Type B pancreatic cell (in vitro differentiated cells): ENCODE measurements at places on chromosomes 11 and 22.

- DNase-seq: no peak
These were observed 7.3 kb downstream of the CADM1 start for GRCh38 chr11:115496892-115497291.

DNA sequence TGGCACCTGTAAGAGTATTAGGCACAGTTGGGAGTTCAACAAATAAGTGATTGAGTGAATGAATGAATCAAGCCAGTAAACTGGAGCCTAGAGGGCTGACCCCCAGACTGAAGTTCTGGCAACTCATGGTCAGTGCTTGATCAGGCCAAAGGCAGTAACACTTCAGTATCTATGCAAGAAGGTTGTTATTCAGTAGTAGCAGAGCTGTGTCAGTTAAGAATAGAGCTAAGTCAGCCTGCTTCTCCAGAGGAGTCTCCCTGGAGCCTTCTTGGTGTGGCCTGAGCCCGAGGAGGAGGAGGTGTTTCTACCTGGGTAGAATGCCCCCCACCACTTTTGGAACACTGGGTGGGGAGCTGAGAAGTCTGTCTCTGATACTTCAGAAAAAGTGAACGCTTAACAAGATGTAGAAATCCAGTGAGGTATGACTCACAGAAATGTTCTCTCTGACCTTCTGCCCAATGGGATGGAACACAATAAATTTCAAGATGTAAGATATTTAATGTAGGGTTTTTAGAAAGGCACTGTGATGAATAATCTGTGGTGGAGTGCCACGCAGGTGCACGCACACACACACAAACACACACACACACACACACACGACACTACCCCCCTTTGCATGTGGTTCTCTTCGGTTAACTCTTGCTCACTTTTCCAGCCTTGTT, 219.9 kb downstream of the HIPK3 start:
- no peak for DNase-seq

DNA sequence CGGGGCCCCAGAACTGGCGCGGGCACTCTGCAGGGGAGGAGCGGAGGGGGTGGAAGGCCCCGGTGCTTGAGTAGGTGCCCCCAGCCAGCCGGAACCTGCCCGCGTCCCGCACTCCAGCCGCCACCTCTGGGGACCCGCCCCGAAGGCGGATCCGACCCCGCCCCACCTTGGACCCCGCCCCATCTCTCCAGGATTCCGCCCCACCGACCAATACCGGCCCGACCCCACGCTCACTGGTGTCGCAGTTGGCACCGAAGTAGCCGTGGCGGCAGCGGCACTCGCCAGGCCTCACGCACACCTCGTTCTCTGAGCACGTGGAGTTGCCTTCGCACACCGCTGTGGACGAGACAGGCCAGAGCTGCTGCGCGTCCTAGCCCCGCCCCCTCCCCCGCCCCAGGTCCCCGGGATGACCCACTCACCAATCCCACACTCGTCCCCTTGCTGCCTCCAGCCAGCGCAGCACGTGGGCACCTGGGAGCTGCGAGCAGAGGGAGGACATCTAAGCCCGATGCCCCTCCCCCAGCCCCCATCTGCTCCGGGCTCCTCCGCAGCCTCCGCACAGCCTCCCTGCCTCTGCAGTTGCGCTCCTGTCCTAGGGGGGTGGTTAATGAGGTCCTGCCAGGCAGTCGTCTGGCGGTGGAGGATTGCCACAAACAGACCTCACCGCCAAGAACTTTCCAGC, 6.0 kb downstream of the SCARF2 start:
- no peak for DNase-seq

GRCh38 chr11:81700076-81700475, 1033.6 kb downstream of the FAM181B start:
- no peak for DNase-seq

DNA sequence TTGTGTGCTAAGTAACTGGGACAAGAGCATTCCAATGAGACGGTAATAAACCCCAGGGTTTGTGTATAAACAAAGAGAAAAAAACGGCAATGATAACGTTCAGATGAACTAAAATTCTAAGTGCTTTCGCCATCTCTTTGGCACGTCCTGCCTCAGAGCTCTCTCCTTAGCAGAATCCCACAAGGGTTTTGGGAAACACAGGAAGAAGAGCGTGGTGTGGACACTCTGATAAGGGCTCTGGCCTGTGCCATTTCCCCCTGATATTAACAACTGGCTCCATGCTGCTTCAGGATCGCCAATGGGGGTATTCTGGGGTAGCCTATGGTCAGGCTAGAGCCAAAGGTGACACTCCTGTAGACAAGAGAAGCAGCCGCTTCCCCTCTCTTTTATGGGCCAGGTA, 18.4 kb downstream of the ABCC8 start:
- no peak for DNase-seq

DNA sequence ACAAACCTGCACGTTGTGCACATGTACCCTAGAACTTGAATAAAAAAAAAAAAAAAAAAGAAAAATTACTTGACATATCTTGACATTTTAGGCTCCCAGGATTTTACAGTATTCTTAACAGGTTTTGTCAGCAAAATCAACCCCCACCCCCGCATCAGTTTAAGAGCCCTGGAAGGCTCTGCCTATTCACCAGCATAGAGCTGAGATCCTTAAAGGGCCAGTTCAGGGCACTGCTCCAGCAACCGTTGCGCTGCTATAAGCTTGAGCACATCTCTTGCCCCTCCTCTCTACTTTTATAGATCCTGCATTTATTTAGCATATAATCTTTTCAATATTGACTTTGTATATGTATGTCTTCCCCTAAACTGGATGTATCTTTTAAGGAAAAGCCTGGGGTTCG, 697 bp upstream of the PAFAH1B2 start:
- no peak for DNase-seq

GRCh38 chr11:133366147-133366546, 166.2 kb downstream of the OPCML start:
- DNase-seq: no peak

DNA sequence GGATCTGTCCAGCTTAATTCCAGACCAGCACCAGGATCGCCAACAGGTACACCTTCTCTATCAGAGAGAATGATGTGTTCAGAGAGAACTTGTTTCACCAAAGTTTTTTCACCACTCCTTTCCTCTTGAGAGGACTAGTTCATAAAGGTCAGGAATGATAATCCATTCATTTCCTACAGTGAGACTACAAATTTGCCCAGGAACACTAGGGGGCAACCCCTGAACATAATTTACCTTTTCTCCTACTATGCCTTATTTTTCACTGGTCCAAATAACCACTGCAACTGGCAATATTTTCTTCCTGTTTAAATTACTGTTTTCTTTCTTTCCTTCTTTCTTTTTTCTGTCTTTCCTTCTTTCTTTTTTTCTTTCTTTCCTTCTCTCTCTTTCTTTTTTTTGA, 22.5 kb downstream of the CAVIN3 start:
- no peak for DNase-seq

GRCh38 chr11:14306481-14306880, 52.5 kb downstream of the RRAS2 start:
- DNase-seq: no peak

DNA sequence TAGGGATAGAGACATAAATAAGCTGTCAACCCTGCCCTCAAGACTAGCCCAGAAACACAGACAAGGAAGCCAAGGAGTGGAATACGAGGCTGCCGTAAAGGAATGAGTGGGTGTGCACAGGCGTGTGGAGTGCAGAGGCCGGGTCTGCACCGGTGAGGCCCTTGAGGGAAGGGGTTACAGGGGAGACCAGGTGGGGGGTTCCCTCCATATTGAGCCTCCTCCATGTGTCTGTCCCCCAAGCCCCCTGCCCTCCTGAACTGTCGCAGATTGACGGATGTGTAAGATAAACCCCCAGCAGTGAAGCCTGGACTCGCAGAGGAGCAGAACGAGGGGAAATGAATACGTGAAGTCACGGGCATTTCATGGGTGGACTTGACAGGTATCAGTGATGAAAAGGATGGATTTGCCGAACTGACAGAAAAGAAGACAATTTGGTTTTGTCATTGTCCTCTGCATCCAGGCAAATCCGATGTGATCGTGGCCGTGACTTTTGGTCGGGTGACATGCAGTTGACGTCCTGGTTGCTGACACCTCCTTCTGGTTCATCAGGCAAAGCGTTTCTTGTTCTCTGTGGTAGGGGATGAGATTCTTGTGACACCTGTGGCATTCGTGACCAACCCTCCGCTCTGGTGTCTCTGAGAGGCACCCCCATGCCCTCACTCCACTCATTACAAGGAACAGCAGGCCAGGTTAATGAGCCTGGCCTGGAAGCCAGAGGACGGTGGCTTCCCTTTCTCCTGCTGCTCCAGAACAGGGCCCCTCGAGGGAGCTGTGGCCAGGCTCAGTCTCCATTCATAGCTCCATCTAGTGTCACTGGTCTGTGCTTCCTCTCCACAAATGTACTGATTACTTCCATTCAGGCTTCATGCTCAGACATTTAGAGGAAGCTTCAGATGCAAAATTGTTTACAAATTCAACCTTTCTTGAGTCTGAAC, 223.1 kb upstream of the B3GAT1 start:
- DNase-seq: peak; percentile 39

GRCh38 chr11:11534981-11535380, 86.8 kb downstream of the GALNT18 start:
- DNase-seq: no peak

DNA sequence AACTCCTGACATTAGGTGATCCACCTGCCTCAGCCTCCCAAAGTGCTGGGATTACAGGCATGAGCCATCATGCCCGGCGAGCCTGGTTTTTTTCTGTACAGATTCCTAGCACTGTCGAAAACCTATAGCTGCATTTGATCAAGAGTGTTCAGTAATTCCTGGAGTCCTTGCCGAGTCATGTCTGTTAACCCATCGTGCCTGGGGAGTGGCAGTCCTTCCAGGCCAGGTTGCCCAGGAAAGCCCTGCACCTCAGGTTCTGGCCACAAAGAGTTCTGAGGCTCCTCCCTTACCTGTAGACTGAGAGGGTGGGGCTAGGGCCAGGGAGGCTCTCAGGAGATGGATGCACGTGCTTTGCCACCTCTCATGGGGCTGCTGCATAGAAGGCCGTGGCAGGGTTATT, 17.0 kb downstream of the YDJC start:
- no peak for DNase-seq

DNA sequence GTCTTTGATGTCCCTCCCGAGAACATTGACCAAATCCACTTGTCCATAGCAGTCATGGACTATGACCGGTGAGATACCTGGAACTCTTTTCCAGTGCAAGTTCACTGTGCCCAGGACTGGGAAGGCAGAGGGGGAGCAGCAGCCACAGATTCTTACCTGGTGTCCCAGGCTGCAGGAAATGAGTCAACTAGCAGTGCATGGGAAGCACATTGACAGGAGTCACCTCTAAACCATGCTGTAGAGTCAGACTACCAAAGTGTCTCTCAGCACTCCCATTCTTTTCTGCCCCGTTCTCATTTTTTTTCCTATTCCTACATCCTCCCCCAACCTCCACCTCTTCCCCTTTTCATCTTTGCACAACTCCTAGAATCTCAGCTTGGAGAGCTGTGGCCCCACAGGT, 67.2 kb upstream of the OLFML1 start:
- no peak for DNase-seq

- no peak for DNase-seq
These were observed 86.0 kb downstream of the KCNQ1 start for GRCh38 chr11:2530855-2531200.

DNA sequence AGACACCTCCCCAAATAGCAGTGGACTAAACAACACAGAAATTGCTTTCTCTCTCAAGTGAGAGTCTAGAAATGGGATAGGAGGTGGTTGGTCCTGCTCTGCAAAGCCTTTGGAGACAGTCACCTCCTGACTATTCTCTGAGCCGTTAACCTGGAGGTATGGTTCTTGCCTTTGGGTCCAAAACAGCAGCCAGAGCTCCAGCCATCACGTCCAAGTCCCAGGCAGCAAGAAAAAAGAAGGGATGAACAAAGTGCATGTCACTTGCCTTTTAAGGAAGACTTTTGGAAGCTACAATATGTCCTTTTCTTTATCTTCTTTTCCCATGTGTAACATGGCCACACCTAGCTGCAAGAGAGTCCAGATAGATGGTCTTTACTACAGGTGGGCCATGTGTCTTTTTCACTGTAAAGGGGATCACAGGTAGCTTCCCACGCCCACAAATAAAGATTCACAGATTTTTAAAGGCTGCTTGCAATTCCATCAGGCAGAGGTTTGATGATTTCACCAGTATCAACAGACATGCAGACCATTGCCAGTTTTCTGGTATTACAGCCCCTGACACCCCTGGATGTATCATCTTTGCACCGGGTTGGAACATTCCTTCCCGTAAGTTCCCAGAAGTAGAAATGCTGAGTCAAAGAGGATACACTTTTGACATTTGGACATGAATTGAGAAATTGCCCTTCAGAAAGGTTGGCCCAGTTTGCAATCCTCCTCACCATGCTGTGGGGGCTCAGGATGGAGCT, 66.0 kb downstream of the MYEOV start:
- DNase-seq: peak; percentile 6

DNA sequence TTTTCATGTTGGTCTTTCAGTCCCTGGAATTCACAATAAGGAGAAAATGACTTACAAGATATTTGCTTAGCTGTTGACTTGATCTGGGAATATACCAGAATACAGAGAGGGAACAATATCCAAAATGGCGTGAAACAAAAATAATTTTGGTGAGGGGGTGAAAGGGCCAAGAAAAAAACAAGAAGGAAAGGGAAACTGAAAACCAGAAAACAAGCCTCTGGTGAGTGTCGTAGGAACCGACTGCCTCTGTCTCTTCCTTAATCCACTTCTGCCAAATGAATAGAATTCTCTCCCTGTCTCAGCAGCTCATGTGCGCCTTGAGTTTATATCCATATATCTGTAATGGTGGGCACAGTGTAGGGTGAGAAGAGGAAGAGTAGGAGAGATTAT, 367.6 kb downstream of the ETS1 start:
- no peak for DNase-seq

DNA sequence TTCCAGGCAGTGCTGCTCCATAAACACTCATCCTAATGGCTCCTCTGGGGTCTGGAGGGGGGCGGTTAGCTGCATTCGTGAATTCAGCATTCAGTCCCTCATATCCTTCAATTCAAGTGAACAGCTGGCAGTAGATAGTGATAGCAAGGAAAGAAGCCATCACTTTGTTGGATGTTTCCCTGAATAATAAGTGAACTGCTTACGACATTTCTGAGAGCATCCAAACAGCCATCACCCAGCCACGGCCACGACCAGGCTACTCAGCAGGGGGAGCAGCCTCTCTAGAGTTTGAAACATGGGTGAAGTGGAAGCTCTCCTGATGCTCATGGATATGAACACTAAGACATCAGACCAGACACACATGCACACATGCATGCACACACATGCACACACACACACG, 163.6 kb downstream of the NTM start:
- DNase-seq: no peak

- no peak for DNase-seq
These were observed 14.2 kb downstream of the RTL6 start for GRCh38 chr22:44483878-44484277.

GRCh38 chr11:119055901-119056300, 1.1 kb downstream of the HYOU1 start:
- no peak for DNase-seq
